ENCODE measurements at places on chromosomes 4 and X.
A peak's percentile ranks its signal among the peaks of the same experiment; 100 is the strongest.

- DNase-seq, result no peak
Observed at GRCh38 chr4:168257768-168258167, 60.8 kb downstream of the DDX60 start.

GRCh38 chr4:81562093-81562492, 90.4 kb upstream of the RASGEF1B start:
- DNase-seq, result no peak

- peak; percentile 7 for DNase-seq
Observed at GRCh38 chrX:42577936-42578470, 200.0 kb downstream of the PPP1R2C start.

- DNase-seq, result no peak
Observed at GRCh38 chr4:65096630-65097029, 573.7 kb downstream of the EPHA5 start.

GRCh38 chr4:16483540-16483939, 257.3 kb upstream of the TAPT1 start:
- DNase-seq, result no peak

- DNase-seq, result no peak
Observed at GRCh38 chrX:13760426-13760825, 25.9 kb downstream of the OFD1 start.

DNA sequence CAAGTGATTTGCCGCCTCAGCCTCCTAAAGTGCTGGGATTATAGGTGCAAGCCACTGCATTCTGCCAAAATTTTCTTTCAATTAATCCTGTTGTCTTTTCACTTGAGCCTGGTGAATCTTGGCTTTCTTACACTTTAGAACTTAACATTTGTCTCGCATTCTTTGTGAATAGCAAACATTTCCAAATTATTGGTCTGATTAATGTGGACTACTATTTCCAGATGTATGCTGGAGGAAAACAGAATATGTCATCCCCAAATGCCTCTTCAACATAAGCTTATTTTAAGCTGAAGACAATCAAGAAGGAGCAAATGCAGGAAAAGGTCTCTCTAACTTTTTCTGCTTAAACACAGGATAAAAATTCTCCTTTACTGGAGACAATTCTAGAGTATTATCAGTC, 233.4 kb downstream of the PPP4R3C start:
- no peak for DNase-seq

DNA sequence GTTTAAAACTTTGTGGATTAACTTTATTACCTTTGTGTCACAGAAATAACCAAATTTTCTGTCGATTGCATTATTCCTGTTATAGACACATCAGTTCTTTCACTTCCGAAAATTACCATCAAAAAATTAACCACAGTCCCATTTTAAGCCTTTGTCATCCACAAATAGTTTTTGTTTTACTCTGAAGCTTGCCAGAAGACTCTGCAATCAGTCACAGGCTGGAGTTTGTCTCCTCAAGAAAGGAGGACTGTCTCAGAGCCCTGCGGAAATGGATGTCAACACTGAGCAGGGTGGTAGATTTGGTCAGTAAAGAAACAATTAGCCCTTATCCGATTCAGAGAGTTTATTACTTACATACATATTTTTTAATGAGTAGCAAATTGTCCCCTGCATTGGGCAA, 20.1 kb upstream of the TCEAL4 start:
- peak; percentile 43 for DNase-seq

- DNase-seq, result no peak
Observed at GRCh38 chr4:23763559-23763958, 126.3 kb downstream of the PPARGC1A start.

DNA sequence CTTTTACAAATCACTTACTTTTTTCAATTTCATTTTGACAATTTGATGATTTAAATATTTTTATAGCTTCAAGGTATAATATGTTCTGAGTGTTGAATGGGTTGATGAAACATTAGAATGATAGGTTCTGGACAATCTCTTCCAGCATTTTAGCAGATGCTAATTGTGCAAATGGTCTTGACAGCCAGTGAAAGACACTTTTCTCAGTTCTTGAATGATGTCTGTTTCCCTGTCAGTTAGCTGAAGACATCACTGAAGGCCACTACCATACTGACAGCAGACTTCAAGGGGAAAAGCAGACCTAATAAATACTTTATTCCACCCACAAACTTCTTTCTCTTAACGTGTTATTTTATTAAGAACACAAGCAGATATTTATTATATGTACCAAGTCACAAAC, 498.6 kb downstream of the GRXCR1 start:
- DNase-seq, result no peak

GRCh38 chrX:29477878-29478277, 737.5 kb upstream of the MAGEB2 start:
- no peak for DNase-seq

DNA sequence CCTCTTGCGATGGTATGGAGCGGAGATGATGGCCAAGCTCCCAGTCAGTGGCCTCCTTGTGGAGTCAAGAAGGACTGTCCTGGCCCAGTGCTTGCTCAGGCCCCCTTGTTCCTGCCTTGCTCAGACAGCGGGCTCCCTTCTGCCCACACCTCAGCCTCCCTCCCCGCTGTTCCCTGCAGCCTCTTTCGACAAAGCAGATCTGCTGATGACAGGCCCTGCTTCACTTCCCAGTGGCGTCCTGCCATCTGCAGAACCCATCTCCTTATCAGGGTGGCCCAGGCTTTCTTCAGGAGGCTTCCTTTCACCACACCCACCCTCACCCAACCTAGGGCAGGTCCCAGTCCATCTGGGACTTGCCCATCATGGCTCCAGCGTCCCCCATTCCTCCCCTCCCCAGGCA, 80.0 kb downstream of the CLDN34 start:
- DNase-seq, result no peak

DNA sequence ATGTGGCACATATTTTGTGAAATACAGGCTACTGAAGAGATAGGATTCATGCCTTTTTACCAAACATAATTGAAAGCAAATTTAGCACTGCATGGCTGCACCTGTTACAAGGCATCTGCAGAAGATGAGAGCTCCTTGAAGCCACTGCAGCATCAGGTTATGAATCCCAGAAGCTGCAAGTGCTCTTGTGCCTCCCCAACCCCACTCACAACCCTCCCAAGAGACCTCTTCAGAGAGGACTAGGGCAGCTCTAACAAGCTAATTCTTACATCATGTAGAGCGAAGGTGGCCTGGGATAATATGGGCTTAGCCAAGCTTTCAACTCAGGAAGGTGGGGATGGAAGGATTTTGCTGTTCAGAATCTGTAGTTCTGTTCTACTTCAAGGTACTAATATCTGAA, 27.2 kb downstream of the MFAP3L start:
- DNase-seq, result no peak

- no peak for DNase-seq
Observed at GRCh38 chr4:10102474-10103332, 13.9 kb downstream of the WDR1 start.

DNA sequence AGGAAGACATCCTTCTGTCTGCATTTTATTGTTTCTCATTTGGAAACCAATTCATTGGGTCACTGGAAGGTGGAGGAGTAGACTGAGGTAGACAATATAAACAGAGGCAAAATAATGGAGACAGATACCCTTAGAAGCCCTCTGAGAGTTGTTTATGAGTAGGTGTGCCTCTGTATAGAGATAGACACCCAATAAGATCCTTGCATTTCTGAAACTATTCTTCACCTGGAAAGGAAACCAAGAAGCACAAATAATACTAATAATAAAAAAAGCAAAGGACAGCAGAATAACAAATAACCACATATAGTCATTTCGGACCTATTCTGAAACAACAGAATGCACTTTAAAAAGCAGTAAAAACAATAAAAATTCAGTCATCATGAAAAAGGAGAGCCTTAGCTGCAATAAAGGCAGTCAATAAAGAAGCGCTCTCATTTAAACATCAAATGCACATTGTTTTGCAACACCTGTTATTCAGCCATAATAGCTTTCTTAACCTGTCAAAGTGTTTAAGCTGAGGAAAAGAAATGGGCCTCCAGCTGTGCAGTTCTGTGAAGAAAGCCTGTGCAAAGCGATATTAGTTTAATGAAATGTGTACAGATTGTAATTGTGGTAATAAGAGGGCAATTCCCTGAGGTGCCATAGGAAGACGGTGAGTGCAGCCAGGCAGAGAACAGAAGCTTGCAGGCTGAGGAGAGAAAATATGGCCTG, 904.2 kb downstream of the STPG2 start:
- DNase-seq, result no peak

- DNase-seq, result no peak
Observed at GRCh38 chrX:44451056-44451455, 91.6 kb downstream of the FUNDC1 start.

DNA sequence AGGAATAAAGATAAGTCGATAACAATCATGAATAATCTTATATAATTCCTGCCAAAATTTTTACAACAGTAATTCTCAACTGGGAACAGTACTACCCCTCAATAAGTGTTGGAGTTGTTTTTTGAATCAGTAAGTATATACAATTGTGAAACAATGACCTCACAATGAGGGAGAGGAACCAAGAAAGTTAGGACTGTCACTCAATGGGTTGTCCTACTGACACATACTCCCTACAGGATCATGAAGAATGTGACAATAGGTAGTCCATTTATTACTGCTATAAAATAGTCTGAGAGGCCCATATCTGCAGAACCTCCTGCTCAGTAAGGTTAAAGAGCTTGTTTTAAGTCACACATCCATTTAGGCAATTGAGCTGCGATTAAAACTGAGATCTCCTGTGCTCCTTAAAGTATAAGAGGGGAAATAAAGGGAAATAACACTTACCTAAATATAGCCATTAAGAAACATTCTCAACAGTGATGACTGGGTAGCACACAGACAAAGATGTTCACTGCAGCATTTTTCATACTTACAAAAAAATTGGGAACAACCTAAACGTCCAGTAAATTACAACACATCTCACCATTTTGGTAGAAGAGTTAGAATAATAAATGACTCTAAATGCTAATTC, 26.2 kb downstream of the FBXW7 start:
- no peak for DNase-seq

DNA sequence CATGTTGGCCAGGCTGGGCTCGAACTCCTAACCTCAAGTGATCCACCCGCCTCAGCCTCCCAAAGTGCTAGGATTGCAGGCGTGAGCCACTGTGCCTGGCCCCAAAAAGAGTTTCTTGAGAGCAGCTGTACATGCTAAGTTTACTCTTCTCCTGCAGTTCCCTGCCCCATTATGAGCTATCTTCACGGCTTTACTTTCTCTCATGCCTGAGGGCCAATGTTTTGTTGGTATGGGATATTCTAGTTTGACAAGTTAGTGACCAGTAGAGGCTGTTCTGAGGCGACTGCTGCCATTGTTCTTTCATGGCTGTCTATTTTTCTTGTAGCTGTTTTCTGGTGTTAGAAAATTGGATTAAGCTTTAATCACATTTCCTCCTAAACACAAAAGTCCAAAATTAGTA, 78.0 kb upstream of the STX18 start:
- no peak for DNase-seq

DNA sequence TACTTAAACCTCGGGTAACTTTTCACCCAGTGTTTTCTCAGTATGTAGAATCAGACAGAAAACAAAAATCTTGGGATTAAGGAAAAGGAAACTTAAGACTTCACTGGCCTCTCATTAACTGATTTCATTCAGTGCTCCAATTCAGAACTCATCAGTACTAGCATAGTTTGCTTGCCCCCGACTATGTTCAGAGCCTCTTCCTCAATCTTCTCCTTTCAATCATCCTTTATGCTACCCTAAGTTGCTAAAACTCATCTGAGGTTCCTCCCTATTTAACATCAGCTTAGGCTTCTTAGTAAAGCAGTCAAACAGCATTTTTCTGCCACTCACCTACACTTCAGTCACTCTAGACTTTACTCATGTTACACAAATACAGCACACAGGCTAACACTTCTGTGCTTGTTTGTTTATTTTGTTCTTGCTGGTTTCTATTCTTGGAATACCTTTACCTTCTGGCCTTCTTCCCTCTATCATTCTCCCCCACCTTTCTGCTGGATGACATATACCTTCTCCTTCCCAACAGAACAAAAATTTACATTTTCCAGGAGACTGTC, 163.0 kb upstream of the TLL1 start:
- no peak for DNase-seq

- DNase-seq, result no peak
Observed at GRCh38 chr4:150164956-150165629, 86.8 kb downstream of the DCLK2 start.

DNA sequence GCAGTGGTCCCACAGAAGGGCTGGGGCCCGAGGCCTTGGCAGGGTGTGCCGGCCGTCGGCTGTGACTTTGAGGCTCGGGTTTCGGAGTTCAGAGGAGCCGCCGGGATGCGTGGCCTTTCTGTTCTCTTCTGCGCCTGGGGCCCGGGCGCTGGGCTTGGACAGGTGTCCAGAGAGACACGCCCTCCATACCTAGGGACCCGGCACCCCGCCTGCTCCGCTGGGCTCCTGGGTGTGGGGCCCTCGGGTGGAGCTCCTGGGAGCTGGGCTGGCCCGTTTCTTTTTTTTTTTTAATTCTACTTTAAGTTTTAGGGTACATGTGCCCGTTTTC, 11.3 kb downstream of the FGFRL1 start:
- no peak for DNase-seq

DNA sequence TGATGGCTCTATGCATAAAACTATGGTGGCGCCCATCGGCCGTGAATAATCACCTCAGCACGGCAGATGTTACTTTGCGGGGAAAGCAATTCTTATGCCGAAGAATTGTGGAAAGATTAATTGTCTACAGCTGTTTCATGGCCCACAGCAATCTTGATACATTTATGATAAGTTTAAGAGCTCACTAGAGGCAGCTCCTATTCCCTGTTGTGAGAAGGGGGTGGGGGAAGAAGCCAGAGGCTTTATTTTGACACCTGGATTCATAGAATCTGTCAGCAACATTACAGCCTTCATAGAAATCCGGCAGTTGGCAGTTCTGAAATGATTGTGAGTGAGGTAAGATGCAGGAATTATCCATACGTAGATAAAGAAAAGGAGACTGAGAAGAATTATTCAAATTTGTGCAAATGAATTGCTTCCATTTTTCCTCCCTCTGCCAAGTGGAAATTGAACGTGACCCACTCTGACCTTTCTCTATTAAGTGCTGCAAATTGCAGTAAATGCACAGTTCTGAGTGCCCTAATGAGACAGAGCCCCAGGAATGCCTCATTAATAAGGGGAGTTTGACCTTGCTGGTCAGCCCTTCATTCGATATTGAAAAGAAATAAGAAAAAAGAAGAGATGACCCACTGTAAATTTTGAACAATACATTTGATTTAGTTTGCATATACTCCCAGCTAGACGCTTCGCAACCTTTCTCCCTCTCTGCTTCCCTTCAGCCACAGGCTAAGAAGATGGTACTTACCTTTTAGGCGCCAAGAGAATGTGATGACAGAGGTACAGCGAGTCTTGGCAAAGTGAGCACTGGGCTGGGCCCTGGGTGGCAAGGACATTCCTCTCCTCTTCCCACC, 188.8 kb downstream of the GPAT3 start:
- DNase-seq, result no peak

- DNase-seq, result no peak
Observed at GRCh38 chr4:95472534-95472933, 76.2 kb downstream of the UNC5C start.

DNA sequence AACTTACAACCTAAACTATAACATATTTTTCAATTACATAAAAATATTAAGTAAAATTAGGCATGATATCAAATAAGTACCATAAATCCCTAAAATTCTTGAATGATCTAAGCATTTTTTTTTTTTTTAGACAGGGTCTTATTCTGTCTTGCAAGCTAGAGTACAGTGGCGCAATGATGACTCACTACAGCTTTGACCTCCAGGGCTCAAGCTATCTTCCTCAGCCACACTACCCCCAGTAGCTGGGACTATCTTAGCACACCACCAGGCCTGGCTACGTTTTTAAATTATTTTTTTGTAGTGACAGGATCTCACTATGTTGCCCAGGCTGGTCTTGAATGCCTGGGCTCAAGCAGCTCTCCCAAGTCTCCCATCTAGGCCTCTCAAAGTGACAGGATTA, 1042.3 kb downstream of the FSTL5 start:
- no peak for DNase-seq
